Brain (organoid and tissue), 16 donors: ENCODE measurements at places on chromosomes 3 and 15.

GRCh38 chr3:141528800-141529199 lies 42.0 kb downstream of the RASA2 start:
- no peak for DNase-seq

DNA sequence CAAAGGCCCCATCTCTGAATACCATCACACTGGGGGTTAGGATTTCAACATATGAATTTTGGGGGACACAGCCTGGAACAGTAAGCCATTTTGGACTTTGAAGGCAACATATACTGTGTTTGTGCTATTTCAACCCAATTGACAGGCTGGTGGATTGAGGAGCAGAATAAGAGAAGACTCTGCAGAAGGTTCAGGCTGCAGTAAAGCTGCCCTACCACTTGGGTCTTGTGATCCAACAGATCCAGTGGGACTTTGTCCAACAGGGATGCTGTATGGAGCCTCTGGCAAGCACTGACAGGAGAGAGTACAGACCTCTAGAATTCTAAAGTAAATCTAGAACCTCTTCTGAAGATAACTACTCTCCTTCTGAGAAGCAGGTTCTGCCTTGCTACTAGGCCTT lies 1.1 kb upstream of the BCL2L10 start:
- DNase-seq: no peak

GRCh38 chr15:65611888-65612615 lies 1.1 kb upstream of the INTS14 start:
- no peak for DNase-seq

GRCh38 chr3:64398476-64398875 lies 173.2 kb upstream of the PRICKLE2 start:
- no peak for DNase-seq

DNA sequence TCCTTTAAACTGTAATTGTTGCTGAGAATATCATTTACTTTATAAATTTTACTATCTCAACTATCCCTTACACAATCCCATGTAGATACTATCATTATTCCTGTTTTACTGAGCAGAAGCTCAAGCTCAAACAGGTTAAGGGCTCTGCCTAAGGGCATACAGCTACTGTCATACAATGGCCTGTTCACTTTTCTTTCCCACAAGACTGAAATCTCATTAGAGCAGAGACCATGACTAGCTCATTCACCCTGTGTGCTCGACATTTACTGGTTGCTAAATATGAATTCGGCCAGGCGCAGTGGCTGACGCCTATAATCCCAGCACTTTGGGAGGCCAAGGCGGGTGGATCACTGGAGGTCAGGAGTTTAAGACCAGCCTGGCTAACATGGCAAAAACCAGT lies 1.6 kb upstream of the MESP2 start:
- DNase-seq: no peak

GRCh38 chr3:107323723-107324122 lies 53.5 kb upstream of the CCDC54 start:
- DNase-seq: no peak

DNA sequence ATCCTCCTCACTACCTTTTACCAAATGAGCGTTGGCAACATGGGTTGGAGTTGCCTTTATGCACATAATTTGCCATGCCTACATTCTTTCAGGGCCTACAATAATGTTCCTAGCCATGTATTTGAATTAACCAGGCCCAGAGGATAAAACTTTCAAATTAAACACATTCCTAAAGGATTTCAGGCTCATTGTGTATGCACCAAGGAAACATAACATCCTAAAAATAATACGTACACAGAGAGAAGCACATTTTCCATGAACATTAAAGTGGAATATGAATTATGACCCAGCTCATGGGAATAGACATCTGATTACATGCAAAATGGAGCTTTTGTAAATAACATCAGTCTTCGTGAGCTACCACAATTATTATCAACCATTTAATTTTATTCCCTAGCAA lies 203.3 kb downstream of the RORA start:
- no peak for DNase-seq

DNA sequence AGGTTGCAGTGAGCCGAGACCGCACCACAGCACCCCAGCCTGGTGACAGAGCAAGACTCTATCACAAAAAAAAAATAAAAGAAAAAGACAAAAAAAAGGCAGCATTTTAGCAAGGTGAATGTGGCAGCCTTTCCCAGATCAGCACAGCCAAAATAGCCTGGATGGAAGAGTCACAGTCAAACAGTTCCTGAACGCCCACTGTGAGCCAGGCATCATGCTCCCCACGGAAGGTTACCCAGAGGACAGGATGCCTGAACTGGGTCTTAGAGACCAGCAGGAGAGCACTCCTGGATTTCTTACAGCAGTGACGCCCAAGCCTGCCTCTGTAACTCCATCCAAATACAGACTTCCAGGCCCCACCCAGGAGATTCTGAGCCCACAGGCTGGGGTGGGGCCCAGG lies 4.5 kb downstream of the XXYLT1 start:
- no peak for DNase-seq

GRCh38 chr3:158663246-158663645 lies 9.2 kb downstream of the LXN start:
- DNase-seq: no peak

- DNase-seq: no peak
These were observed 49.7 kb upstream of the SKIL start for GRCh38 chr3:170307671-170308405.

DNA sequence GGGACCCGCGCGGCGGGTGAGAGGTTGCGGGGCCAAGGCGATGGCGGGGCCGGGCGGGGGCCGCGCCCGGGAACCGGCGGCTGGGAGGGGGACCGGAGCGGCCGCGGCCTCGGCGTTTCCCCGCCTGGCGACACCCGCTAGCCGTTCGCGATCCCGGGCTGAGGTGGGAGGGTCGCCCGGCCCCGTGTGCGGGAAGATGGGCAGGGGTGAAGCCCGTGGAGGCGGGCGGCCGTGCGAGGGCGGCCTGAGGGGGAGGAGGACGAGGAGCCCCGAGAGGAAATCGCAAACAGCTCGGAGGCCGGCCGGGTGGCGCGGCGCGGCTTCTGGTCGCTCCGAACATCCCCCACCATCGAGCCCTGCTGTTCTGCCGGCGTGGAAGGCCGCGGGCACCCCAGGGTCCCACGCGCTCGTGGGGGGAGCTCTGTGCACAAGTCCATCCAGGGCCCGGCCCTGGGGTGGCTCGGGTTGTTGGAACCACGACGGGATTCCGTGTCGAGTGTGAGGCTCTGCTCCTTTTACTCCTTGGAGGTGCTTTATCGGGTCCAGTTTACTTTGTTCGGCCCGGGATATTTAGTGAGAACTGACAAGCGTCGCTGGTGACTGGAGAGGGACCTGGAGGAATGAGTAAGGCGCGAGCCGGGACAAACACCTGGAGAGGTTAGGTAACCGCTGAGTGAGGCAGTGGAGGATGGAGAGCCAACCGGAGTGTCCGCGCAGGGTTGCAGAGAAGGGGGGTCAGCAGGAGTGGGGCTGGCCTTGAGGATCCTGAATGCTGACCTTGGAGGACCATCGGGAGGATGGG lies 728 bp downstream of the CRTC3 start:
- DNase-seq: peak; percentile 55

DNA sequence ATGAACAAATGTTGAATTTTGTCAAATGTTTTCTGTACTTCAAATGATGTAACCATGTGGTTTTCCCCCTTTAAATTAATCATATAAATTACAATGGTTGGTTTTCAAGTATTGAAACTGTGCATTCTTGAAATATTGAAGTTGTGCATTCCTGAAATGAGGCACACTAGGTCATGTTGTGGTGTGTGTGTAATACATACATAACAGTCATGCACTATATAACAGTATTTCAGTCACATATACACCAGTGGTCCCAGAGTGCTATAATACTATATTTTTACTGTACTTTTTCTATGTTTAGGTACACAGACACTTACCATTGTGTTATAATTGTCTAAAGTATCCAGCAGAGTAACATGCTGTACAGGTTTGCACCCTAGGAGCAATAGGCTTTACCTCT lies 11.0 kb upstream of the IQCF5 start:
- no peak for DNase-seq

- DNase-seq: no peak
These were observed 12.8 kb downstream of the THAP10 start for GRCh38 chr15:70879401-70879800.

GRCh38 chr3:150480877-150481276 lies 65.4 kb downstream of the SERP1 start:
- no peak for DNase-seq

- DNase-seq: no peak
These were observed 887.8 kb downstream of the IGSF11 start for GRCh38 chr3:118146658-118147375.

- no peak for DNase-seq
These were observed 21.0 kb upstream of the HACD2 start for GRCh38 chr3:123605789-123606234.

DNA sequence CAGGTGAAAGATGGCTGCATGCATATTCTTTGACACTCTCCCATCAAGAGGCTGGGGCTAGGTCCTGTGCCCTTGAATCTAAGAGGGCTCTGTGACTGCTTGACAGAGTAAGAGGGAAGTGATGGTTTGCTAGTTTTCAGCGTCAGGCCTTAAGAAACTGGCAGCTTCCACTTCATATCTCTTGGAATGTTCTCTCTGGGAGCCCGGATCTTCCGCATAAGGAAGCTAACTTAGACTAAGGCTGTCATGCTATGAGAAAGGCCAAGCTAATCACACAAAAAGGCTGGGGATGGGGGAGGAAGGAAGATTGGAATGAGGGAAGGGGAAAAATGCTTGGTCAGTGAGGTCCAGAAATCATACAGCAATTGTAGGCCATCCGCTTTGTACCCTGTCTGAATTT lies 50.0 kb downstream of the MB21D2 start:
- DNase-seq: peak; percentile 25

DNA sequence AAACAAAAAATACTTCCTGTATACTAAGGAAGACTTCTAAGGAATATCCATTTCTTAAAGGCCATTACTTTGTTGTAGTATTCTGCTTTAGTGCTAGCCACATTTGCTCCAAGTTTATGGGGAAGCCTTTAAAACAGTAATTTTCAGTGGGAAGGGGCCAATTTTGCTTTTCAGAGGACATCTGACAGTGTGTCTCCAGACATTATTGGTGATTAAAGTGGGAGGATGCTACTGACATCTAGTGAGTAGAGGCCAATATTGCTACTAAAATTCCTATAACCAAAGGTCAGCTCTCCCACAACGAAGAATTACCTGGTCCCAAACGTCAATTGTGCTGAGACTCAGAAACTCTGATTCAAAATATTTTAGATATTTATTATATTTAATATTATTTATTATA lies 24.8 kb downstream of the SLC28A2 start:
- DNase-seq: peak; percentile 65

DNA sequence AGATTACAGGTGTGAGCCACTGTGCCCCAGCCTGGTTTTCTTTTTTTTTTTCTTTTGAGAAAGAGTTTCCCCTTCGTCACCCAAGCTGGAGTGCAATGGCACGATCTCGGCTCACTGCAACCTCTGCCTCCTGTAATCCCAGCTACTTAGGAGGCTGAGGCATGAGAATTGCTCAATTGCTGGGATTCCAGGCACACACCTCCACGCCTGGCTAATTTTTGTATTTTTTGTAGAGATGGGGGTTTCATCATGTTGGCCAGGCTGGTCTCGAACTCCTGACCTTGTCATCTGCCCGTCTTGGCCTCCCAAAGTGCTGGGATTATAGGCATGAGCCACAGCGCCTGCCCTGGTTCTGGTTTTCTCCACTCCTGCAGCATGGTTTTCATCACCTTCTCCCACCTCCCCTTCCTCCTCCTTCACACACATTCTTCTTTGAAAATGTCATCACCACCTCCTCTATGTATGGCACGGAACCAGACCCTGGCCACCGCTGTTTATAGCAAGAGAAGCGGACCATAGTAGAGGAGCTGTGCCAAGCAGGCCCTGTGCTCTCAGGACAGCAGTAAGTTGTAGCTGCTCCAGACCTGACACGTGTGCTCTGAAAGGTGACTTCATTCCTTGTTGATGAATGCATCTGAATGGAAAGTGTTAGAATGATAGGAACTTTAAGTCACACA lies 14.6 kb upstream of the AHSG start:
- no peak for DNase-seq

- DNase-seq: no peak
These were observed 12.3 kb upstream of the ANPEP start for GRCh38 chr15:89826671-89827655.

DNA sequence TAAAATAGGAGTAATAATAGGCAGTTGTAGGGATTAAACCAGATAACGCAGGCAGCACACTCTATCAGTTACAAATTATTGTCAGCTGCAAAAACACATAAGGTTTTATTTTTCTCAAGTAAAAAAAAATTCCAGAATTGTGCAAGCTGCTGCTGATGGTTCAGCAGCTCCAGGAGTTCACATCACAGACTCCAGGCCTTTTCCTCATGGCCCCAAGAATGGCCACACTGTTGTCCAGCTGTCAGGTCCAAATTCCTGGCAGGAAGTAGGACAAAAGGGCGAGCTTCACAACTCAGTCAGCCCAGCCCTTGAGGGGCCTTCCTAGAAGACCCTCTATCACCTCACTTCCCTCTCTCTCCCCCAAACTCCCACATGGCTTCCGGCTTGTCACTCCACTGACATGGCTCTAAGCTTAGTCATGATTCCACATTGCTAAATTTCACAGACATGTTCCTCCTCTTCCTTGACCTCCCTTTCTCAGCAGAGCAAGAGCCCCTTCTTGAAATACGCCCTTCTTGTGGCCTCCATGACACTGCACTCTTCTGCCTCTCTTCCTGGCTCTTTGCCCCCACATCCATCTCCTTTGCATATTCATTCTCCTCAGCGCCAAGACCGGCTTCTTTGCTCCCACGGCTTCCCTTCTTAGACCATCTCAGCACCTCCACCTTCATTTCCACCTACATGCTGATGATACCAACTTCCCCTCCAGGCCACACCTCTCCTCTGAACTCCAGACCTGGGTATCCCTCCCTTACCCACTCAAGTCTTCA lies 27.4 kb upstream of the FAM174B start:
- no peak for DNase-seq

- no peak for DNase-seq
These were observed 14.4 kb downstream of the POLR2M start for GRCh38 chr15:57720867-57721266.

- DNase-seq: no peak
These were observed 51.0 kb upstream of the PLXND1 start for GRCh38 chr3:129657261-129658046.

- no peak for DNase-seq
These were observed 539.1 kb downstream of the SI start for GRCh38 chr3:164539215-164539614.

GRCh38 chr15:82950295-82950694 lies 2.2 kb downstream of the HOMER2 start:
- no peak for DNase-seq

- peak; percentile 41 for DNase-seq
These were observed 109.1 kb downstream of the LPP start for GRCh38 chr3:188262913-188263683.

- no peak for DNase-seq
These were observed 139.1 kb downstream of the DMXL2 start for GRCh38 chr15:51483520-51483919.

GRCh38 chr3:164451072-164451910 lies 627.0 kb downstream of the SI start:
- no peak for DNase-seq

- DNase-seq: no peak
These were observed 181.3 kb upstream of the EOMES start for GRCh38 chr3:27903446-27903845.

GRCh38 chr3:22980346-22980745 lies 222.8 kb upstream of the UBE2E2 start:
- no peak for DNase-seq
